ENCODE measurements at places on chromosomes 2 and 18.

- DNase-seq, result no peak
These were observed 4.5 kb downstream of the CERS6 start for GRCh38 chr2:168460571-168460970.

GRCh38 chr2:56049233-56049845, 125.8 kb upstream of the EFEMP1 start:
- DNase-seq, result no peak

DNA sequence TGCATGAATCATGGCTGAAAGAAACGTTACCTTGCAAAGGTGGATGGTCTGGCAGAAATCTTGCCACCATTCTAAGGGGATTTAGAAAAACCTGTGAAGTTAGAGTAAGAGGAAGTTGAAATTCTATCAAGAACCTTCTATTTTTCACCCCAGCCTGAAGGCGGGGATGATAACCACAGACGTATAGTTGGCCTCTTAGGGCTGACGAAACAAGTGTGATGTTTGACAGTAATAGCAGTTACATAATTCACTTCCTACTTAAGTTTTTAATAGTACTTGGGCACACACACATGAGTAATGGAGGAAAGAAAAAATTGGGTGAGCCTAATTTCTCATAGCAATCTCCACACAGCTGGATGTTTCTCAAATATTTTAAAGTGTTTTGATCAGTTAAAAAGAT, 336.6 kb upstream of the SALL3 start:
- no peak for DNase-seq

GRCh38 chr2:58862244-58862643, 621.1 kb upstream of the FANCL start:
- DNase-seq, result no peak

DNA sequence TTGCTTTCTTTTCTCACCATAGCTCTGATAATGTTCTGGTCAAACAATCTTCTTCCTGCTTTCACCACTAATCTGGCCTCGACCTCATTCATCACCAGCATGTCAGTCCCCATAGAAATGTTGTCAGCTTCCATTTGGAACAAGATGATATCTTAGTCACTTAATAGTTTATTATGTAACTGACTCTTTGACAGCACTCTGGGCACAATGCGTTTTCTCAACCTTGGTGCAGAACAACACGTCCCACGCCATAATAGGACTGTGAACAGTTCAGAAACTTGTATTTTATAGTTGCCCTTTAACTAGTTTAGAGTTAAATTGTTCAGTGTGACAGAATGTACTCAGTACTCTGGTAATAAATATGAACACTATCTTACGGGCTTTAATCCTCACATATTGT, 106.0 kb downstream of the MC4R start:
- no peak for DNase-seq

- DNase-seq, result no peak
These were observed 589.1 kb upstream of the SLC8A1 start for GRCh38 chr2:41040782-41041520.

GRCh38 chr2:81528852-81529480, 1224.4 kb upstream of the LRRTM1 start:
- no peak for DNase-seq

GRCh38 chr2:143645921-143646645, 516.9 kb downstream of the ARHGAP15 start:
- DNase-seq, result no peak

DNA sequence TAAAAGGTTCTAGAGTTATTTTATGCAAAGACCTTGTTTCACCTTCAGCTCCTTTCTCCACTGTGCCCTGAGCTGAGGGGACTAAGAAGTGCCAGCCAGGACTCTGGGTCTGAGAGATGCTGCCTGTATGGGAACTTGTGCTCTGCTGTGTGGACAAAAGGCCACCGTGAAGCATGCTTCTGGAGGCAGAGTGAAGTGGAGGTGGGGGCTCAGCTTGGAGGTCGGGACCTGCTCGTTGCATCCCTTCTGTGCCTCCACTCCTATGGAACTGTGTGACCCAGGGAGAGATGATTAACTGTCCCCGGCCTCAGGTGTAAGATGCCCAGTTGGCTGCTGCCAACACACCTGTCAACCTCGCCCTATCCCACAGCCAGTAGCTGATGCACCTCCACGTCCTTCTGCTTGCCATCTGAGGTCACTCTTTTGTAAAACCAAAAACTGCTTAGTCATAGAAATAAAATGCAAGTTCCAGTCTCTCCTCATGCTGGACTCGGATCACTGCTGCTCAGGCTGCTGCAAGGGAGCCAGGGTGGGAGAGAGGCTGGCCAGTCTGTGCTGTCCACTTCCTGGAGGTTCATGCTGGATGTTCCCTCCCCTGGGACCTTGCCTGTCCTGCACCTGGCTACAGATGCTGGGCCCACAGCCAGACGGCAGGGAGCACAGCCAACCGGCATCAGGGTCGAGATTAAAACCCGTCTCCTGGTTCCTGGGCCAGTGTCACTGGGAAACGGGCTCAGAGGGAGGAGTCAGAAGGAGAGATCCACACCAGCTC, 113.2 kb downstream of the ACKR3 start:
- DNase-seq, result no peak

- no peak for DNase-seq
These were observed 129.1 kb upstream of the CAB39 start for GRCh38 chr2:230583581-230583980.

DNA sequence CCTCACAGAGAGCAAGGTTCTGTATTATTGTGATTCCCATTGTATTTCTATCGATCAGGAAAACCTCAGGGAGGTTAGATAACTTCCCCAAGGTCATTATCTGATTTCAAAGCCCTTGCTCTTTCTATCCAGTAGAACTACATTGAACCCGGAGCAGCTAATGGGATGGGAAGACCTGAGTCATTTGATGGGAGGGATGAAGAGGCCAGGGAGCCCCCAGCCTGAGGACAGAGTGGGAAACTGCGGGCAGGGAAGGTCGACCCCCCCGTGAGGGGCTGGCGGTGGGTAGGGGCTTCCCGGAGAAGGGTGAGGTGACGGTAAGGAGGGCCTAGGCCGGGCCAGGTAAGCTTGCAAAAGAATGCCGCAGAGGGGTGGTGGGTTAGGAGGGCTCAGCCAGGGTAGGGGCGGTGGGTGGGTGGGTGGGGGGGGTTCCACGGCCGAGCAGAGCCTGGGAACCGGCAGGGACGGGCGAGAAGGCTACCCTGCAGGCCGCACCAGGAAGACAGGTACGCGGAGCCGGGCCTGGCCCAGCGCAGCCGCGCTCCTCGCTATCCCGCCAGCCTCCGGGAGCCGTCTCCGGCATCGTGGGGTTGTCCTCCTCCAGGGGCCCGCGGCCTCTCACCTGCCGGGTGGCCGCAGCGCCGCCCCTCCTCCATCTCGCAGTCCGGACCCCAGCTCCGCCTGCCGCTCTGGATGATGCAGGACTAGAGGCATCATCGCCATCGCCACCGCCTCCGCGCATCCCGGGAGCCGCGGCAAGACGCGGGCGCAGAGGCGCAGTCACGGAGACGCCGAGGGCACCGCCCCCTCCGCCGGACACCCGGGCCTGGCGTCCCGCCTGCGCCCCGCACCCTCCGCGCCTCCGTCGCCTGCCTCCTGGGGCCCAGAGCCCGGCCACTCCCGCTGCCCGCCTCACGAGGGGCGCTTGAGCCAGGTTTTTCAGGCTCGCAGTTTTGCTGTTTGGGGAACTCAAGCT, at the start of gene GPR75:
Gene GPR75, minus strand, starts transcription at position 762 of the 976 bp plus-strand sequence. CDS start 5,211 bp downstream, outside the sequence.
- DNase-seq, result peak; percentile 76

GRCh38 chr2:160336105-160336504, 136.0 kb upstream of the ITGB6 start:
- DNase-seq, result no peak

DNA sequence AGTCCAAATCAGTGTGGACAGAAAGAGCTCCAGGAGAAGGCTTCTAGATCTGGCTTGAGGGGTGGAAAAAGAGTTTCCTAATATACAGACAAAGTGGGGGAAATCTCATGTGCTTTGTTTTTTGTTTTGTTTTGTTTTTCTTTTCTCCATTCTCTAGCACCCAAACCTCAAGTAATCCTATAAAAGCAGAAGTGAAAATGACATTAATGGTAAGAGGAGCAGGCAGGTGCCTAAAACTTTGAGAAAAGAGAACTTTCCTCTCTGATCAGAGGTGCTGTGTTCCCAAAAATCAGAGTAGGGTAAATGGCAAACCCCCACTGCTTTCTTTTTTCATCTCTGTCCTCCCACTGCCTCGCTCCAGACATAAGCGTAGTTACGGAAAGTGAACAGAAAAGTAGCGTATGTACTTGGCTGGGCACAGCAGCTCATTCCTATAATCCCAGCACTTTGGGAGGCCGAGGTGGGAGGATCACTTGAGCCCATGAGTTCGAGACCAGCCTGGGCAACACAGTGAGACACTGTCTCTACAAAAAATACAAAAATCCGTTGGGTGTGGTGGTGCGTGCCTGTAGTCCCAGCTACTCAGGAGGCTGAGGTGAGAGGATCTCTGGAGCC, 77.8 kb downstream of the FAM161A start:
- no peak for DNase-seq

DNA sequence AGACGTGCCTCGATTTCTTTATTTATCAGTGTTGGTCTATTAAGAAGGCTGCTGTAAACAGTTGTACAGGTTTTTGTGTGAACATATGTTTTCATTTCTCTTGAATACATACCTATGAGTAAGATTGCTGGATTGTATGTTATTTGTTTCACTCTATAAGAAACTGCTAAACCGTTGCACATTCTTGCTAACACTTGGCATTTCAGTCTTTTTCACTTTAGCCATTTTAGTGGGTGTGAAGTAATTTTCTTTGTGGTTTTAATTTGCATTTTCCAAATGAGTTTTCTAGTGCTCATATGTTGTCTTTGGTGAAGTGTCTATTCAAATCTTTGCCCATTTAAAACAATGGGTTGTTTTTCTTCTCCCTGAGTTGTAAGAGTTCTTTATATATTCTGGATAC, 221.5 kb upstream of the SMAD7 start:
- DNase-seq, result no peak

- no peak for DNase-seq
These were observed 96.8 kb downstream of the SGPP2 start for GRCh38 chr2:222521099-222521498.

DNA sequence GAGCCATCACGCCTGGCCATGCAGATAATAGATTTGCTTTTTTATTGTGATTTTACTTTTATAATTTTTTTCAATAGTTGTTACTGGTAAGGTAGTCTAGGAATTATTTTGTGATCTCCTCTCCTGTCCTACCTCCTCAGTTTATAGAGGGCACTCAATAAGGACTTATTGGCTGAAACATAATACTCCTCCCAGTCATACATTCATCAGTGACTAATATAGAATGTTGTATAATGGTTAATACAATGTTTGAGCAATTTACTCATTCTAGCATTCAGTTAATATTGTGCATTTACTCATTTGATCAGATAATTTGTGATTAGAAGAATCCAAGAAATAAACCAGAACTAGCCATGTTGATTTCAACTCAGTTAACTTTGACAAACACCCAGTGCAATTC, 25.8 kb upstream of the PPP3R1 start:
- DNase-seq, result no peak

DNA sequence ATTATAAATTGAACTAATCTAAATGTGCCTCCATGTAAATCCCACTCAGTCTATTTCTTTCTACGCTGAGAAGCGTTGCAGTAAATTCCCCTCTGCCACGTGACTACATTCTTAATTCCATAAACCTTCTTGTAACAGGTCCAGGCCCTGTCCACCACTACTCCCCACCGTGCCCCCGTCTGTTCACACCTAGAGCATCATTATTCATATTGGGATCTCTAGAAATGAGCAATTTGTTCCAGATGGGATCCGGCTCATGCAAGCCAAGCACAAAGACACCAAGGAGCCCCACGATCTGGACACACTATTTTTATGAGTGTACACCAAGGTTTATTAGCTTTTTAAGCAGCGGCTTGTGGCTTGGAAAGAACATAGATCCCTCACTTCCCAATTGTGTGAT, 38.2 kb downstream of the BOLA3 start:
- DNase-seq, result no peak

GRCh38 chr2:208363485-208363884, 43.1 kb upstream of the PTH2R start:
- no peak for DNase-seq

- no peak for DNase-seq
These were observed 85.8 kb downstream of the LIPG start for GRCh38 chr18:49647496-49648168.

DNA sequence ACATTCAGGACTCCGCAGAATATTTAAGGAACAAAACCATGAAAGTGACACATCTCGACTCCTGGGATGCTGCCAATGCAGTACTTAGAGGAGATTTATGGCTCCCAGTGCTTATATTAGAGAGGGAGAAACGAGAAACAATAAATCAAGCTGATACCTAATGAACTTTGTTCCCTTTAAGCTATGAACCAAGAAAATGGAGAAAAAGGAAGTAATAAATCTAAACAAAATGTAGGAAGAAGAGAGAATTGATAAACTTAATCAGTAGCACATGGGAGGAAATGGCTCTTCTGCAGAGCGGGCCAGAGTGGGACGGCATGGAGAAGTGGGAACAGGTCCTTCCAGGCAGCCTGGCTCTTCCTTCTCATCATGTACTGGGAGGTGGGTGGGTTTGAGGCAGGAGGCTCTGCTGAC, 42.7 kb downstream of the NPPC start:
- DNase-seq, result no peak

- no peak for DNase-seq
These were observed 1.8 kb downstream of the ADRA2B start for GRCh38 chr2:96114546-96114902.

DNA sequence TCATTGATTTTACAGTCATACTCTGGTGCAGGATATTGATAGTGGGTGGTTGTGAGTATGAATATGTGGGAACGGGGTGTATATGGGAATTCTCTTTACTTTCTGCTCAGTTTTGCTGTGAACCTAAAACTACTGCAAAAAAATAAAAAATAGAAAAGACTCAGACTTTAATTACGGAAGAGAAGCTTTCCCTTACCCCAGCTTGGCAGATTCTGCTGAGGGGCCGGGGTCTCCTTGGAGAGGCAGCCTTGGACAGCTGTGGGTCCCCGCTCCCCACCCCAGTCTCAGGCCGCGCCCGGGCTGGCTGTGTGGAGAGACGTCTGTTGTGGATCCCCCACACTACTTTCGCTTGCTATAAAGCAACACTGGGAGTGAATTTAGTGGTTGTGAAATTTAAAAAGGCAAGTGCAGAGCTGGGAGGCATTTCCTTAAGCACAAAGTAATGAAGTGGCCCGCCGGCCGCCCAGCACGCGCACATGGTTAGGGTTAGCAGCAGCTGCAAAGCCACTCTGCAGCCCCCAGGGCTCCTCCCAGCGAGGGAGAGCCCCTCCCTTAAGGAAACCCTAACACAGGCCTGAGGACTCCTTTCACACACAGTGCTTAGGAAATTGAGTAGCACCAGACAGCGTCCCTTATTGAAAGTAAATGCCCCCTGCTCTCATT, 102.4 kb downstream of the DDX1 start:
- DNase-seq, result no peak

- peak; percentile 14 for DNase-seq
These were observed 634 bp downstream of the PTPRM start for GRCh38 chr18:7567474-7568425.

GRCh38 chr2:135052997-135053474, 944 bp downstream of the RAB3GAP1 start:
- DNase-seq, result no peak

GRCh38 chr2:102410952-102411351, 12.0 kb upstream of the IL18RAP start:
- DNase-seq, result no peak

- no peak for DNase-seq
These were observed 490.7 kb upstream of the ZEB2 start for GRCh38 chr2:145010635-145011034.

- DNase-seq, result no peak
These were observed 598.0 kb upstream of the SOX11 start for GRCh38 chr2:5094192-5094591.

Measured in posterior cingulate gyrus (tissue), 11 donors.